ENCODE measurements at places on chromosomes 12 and 14. TPM values are rescaled to one million over a fixed set of nuclear protein-coding genes. Genes with fewer than 3 reads are reported as not detected.

SRRM4 gene
- not detected for total RNA-seq

SERPINA4 gene
- not detected for total RNA-seq

PSMA3 gene
- total RNA-seq: 60.2 TPM

FSCB gene
- not detected for total RNA-seq

RDH5 gene
- 8.7 TPM for total RNA-seq

PIK3C2G gene
- total RNA-seq: not detected

CISTR gene
- not detected for total RNA-seq

RFX4 gene
- total RNA-seq: not detected

SPTB gene
- not detected for total RNA-seq

MYH6 gene
- not detected for total RNA-seq

NKX2-1 gene
- total RNA-seq: 0.09 TPM

FZD10 gene
- total RNA-seq: not detected

TAS2R13 gene
- total RNA-seq: 0.69 TPM

MUCL1 gene
- not detected for total RNA-seq
